ENCODE measurements at places on chromosomes 1 and 21.

- DNase-seq = peak; percentile 69
Measured at GRCh38 chr1:175154629-175155472, 37.7 kb downstream of the KIAA0040 start.

DNA sequence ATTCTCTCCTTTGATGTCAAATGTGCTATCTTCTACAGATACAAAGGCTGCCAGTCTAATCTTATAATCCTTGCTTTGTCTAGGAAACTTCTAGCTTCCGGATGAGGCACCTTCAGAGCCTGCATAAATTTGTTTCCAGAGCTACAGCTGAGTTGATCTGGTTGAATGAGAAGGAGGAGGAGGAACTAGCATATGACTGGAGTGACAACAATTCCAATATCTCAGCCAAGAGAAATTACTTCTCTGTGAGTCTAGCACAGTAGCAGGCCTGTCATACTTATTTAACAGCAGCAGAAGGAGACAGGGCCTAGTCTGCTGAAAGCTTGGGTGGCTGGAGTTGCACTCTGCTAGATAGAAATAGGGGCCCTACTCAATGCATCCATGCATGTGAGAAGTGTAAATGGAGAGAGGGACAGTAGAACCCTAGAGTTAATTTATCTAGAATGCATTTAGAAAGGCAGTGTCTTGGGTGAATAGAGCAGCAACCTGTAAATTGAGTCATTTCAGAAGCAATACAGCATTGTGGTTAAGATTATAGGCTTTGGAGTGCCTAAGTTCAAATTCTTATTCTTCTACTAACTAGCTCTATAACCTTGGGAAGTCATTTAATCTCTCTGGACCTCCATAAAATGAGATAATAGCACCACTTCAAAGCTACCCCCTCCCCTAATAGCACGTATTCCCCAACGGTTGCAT is 89.0 kb downstream of the MACF1 start:
- no peak for DNase-seq

DNA sequence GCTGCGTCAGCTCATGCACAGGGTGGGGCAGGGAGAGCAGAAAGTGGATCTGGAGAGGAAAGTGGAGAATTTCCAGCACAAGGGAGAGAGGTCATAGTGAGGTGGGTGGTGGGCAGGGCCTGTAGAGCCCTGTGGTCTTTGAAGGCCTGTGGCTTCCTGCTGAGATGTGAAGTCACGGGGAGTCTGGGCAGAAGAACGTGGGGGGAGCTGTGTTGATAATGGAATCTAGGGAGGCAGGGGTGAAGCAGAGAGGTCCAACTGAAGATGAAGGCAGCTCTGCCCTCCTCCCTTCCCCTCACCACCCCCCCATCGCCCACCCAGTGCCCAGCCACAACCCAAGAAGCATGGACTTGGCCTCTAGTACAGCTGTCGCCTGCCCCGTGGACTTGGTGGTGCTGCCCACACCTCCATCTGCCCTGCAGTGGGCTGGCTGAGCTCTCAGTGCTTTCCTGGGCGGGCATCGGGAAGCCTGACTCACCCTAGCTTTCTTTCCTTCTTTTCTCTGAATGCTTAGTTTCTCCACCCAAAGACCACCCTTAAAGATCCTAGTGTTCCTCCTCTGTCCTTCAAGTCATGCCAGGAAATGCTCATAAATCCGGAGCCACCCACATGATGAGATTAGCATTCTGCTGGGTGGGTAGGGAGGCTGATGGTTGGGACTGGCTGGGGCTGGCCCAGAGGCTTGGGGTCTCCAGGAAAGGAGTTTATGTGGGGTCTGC is 186.1 kb downstream of the TRABD2B start:
- DNase-seq = no peak

DNA sequence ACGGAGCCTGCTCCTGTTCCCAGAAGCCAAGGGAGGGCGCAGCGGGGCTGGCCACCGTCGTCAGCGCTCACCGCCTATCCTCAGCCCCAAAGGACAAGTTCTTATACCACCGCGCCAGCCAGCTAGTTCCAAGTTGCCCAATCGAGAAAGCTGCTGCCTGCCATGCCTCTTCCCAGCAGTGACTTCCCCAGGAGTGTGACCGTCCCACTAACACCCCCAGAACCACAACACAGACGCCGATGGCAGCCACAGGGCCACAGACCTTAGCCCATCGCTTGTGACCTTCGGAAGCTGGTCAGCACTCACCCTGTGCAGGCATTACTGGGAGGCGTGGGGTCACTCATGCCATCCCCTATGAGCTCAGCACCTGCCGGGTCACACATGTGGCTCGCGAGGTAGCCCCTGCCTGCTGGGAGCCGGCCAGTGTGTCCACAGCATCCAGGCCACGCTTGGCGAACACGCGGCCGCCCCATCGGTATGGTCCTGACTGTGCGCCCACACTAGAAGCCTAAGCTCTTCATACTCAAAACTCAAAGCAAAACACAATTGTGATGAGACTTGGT is 20.1 kb downstream of the NADK start:
- DNase-seq = no peak

GRCh38 chr1:10735563-10736305 is 60.7 kb downstream of the CASZ1 start:
- DNase-seq = no peak
